Activated T-helper 9 cell treated with anti-CD3 and anti-CD28 coated beads, Interleukin-2, amount 50 U/mL, for 16 hours (primary cell): ENCODE measurements at places on chromosomes 11 and 22.

- no peak for DNase-seq
These were observed 910.4 kb downstream of the METTL15 start for GRCh38 chr11:29018631-29019030.

DNA sequence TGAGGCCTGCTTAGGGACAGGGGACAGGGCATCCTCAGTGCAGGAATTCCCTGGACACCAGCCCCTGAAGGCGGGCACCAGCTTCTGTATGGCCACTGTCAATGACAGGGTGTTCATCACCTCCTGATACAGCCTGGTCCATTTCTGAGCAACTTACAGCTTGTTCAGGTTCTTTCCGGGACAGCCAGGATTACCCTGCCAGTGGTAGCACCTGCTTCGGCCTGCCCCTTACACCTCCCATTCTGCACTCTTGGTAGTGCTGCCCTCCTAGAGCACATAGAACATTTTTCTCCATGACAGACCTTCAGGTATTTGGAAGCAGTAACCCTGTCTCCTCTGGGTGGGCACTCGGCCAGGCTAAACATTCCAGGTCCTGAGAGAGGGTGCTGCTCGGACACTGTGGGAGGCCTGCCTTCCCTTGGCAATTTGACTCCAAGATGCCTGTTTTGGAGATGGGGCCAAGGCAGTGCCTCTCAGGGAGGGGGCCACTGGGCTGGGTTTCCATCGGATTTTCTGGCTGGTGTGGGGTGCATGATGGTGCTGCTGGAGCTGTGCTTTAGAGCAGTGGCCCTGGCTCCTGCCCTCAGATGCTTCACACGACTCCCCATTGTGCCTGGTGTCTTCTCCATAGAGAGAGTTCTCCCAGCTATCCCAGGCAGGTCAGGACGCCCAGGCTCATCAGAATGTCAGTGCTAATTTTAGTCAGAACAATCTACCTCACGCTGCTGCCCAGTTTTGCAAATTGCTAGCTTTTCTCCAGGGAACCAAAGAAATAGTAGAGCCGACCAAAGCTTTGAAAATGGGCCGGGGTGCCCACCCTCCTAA lies 1.2 kb downstream of the GAL3ST3 start:
- no peak for DNase-seq

DNA sequence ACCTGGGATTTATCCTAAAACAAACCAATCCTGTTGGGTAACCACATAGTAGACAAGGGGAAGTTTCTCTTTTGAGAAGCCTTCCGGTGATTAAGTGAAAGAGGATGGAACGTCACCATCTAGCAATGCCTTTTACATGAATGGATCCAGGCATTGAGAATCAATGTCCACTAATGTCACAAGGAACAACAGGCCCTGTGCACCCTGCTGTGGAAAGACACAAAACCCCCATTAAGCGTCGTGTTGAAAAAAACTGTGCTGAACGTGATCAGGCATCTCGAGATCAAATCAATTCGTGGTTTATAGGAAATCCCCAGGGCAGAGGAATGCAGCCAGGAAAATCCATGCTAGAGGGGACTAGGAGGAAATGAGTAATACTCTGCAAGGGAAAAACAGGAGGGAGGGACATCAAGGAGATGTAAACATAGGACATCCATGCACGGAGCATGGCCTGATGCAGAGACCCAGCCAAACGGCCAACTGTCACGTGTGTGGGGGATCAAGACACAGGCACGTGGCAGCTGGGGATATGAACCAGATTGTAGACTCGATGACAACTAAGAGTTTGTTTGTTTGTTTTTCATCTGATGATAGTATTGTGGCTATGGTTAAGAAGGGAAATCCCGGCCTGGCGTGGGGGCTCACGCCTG lies 38.6 kb upstream of the CARS1 start:
- DNase-seq = no peak

GRCh38 chr11:34277171-34277570 lies 80.6 kb downstream of the ABTB2 start:
- DNase-seq = no peak
